CD4-positive, alpha-beta memory T cell (primary cell): ENCODE measurements at places on chromosomes 16 and 17.

GRCh38 chr17:82129095-82129494 is 31.1 kb upstream of the FASN start:
- no peak for DNase-seq

- DNase-seq: no peak
Observed at GRCh38 chr17:2718150-2718938, 6.8 kb upstream of the CLUH start.

DNA sequence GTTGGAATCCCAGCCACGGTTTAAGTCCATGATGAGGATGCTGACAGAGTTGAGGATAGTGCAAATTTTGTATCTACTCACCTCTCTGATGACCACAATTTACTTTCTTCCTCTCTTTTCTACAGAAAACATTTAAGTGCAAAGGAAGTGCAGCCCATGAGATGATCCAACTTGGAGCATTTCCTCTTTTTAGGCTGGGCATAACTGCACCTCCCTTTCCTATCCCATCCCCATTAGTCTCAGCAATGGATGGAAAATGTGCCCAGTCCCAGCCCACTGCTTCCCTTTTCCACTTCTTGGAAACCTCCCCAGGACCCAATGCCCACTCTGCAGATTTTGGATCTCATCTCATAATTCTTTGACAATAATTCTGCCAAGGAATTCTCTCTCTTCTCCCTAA is 16.6 kb upstream of the CCL8 start:
- no peak for DNase-seq

- no peak for DNase-seq
Observed at GRCh38 chr16:76653390-76654026, 376.3 kb downstream of the CNTNAP4 start.

GRCh38 chr17:67891481-67892119 is 66.3 kb downstream of the BPTF start:
- DNase-seq: no peak

DNA sequence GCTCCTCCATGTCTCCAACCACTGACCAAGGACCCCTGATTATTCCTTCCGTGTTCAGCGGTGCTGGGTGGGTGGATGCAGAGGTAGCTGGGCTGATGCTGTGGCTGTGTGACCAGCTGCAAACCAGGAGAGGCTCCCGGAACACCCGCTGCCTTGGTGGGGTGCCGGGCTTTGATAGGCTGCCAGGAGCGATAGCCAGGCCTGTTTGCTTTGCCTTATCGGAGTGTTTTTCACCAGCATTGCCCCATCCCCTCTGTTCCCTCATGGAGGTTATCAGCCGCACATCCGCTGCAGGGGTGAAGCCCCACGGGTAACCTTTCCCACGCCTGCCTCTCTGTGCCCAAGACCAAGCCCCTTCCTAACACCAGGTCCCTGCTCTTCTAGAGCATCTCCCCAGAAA is 354.3 kb downstream of the C16orf95 start:
- DNase-seq: no peak

DNA sequence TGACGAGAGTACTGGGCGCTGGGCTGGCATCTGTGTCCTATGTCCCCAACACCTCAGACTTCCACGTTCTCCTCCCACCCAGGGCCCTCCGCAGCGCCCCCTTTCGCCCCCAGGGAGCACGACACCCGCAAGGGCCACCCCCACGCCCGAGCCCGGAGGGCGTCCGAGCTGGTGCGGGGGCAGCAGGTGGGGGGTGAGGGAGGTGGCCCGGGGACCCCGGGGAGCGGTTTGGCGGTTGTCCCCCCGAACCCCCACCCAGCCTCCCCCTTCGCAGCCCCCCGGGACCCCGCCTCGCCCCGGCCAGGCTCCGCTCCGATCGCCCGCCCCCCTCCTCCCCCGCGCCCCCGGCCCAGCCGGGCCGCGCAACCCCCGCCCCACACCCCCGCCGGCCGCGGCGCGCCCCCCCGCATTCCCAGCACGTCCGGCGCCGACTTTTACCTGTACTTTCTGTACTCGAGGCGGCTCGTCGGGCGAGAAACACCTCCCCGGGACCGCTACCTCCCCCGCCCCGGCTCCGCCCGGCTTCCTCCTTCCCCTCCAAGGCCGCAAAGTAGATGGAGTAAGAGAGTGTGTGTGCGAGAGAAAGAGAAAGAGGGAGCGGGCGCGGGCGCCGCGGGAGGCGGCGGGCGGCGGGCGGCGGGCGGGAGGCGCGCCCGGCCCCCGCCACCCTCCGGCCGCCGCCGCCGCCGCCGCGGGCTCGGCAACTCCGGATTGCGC is 901 bp downstream of the CDYL2 start:
- DNase-seq: peak; percentile 33

DNA sequence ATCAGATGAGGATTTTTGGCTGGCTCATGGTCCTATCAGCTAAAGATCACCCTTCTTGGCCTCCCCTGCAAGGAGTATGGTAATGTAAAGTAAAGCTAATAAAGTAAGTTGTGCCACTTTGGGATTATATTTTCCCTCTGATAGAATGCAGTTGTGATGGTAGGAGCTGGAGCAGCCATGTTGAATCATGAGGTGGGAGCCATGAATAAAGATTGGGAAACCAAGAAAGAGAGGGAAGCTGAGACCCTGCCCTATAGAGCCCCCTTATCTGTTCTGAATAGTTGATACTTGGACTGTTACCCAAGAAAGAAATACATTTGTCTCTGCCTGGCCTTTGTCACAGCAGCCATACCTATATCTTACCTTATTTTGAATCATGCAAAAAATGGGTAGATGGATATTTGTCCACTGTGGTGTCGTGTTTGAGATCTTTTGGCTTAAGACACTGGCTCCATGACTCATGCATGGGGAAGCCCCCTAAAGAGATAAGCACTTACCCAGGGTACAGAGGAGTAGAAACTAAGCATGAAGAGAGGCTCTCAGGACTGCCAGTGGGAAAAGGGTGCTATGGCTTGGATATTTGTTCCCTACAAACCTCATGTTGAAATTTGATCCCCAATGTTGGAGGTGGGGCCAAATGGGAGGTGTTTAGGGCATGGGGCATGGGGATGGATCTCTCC is 17.7 kb upstream of the TVP23A start:
- DNase-seq: no peak

GRCh38 chr17:44343510-44344209 is 1.4 kb upstream of the GRN start:
- DNase-seq: no peak

- no peak for DNase-seq
Observed at GRCh38 chr17:17104494-17104893, 62.2 kb downstream of the MPRIP start.
